Choroid plexus epithelial cell (primary cell): ENCODE measurements at places on chromosomes 2 and 18.

- DNase-seq = peak; percentile 48
Observed at GRCh38 chr2:145038041-145038525, 518.2 kb upstream of the ZEB2 start.

GRCh38 chr18:1267021-1267420 lies 362.4 kb downstream of the ADCYAP1 start:
- DNase-seq = no peak

DNA sequence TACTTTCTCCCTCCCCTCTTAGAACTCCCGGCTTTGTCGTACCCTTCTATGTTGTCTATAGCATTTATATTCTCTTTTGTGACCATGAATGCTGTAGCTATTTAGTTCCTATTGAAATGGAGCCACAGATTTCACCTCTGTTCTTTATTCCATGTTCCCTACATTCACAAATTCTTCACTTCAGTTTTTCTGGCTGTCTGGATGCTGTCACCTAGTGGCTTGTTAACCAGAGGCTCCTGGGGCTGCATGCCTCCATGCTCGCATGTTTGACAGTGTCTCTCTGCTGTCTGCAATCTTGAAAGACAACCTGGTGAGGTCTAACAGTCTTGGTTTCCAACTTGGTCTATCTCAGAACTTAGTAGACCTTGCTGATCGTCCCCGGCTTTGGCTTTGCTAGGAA lies 48.2 kb downstream of the CFAP221 start:
- DNase-seq = no peak

DNA sequence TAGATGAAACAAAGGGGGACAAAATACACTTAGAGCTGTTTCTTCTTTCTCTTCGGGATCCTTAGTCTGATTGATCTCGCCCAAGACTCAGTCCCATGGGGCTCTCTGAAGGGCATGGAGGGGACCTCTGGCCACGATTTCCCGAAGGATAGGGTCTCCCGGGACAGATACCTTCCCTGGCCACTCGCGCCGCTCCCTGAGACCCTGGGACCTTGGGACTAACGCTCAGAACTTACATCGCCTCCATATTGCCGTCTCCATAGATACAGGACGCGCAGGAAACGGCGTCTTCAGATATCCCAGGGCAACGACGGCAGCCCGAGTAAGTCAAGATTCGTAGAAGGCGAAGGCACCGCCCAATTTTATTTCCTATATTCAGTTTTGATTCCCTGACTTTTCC lies at the start of gene CFAP65:
TSS of gene CFAP65 (minus strand) at position 265 of the 400 bp plus-strand sequence. CDS start 2,468 bp downstream, outside the sequence.
- peak; percentile 71 for DNase-seq

GRCh38 chr2:167510071-167510759 lies 621.9 kb downstream of the XIRP2 start:
- peak; percentile 13 for DNase-seq

DNA sequence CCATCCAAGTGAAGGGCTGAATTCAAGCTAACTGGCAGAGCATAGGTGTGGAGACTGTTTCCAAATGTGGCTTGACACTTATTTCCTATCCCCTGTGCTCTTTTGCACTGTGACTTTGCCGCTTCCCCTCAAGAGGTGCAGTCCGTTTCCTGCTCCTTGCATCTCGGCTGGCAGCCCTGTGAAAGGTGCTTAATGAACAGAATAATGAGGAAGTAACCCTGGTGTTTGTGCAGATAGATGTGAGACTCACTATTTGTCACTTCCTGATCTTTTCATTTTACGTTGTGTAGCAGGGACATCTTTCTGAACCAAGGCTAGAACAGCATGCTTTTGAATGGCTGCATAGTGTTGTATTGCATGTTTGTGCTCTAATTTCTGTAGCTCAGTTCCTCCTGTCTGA lies 60.8 kb downstream of the CEP192 start:
- DNase-seq = no peak

- no peak for DNase-seq
Observed at GRCh38 chr2:211453311-211453887, 897.0 kb downstream of the CPS1 start.

- DNase-seq = no peak
Observed at GRCh38 chr2:107615039-107615438, 211.7 kb upstream of the RGPD4 start.

GRCh38 chr2:176891105-176891504 lies 321.5 kb upstream of the HNRNPA3 start:
- DNase-seq = no peak

DNA sequence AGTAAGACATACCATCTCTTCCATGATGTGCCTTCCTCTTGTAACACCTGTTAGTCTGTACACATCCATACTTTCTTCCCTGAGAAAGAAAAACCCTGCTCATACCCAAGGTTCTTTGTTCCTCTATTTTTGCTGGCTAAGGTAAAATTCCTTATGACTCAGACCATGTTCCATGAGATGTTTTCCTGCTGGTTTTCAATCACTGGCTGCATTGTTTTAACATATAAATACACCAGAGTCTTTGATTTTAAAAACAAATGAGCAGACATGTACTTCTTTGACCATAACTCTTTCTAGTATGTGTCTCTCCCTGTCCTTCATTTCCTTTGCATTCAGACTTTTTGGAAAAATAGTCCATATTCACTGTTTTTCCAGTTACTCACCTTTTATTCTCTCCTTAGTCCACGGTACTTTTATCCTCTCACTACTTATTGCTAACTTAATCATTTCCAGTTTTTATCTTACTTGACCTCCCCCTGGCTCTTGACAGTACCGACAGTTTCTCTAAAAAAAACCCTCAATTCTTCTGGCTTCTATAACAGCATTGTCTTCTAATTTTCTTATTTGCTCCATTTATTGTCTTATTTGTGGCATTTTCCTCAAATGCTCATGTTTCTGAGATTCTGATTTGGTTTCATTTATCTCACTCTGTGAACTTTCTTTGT lies 4.3 kb downstream of the VAPA start:
- peak; percentile 51 for DNase-seq

DNA sequence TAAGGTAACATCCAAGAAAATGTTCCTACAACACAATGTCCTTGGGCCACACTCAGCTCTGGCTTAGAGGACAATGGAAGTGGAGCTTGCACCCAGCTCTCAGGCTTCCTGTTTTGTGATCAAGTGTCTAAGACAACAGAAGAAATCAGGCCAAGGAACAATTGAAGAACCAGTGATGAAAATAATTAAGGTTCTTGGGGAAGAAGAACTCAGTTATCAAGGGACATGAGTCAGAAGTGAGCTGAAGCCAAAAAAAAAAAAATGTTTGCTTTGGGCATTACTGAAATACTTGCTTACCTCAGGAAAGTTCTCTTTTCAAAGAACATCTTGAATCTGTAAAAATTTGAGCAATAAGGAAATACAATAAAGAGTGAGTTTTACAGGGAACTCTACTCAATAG lies 299.0 kb downstream of the FBXO15 start:
- DNase-seq = peak; percentile 88

- peak; percentile 45 for DNase-seq
Observed at GRCh38 chr2:10497797-10498251, 49.7 kb upstream of the ODC1 start.

GRCh38 chr2:203761121-203761520 lies 54.7 kb downstream of the CD28 start:
- DNase-seq = no peak

DNA sequence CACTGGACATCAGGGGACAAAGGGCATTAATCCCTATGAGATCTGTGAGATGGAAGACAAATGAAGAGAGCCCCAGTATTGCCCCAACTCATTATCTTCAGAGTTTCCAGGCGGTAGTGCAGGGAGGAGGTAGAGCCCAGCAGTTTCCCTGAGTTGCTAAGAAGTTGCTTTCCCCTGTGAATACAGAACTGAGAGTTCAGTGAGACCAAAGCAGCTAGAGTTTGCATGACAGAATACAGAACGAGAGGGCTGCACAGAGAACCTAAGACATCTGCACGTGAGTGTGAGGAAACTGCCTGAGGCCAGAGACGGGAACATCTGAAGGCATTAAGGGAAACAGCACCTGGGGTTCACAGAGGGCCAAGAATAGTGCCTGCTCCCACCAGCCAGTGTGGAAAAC lies 18.1 kb upstream of the PGAP1 start:
- DNase-seq = peak; percentile 12

DNA sequence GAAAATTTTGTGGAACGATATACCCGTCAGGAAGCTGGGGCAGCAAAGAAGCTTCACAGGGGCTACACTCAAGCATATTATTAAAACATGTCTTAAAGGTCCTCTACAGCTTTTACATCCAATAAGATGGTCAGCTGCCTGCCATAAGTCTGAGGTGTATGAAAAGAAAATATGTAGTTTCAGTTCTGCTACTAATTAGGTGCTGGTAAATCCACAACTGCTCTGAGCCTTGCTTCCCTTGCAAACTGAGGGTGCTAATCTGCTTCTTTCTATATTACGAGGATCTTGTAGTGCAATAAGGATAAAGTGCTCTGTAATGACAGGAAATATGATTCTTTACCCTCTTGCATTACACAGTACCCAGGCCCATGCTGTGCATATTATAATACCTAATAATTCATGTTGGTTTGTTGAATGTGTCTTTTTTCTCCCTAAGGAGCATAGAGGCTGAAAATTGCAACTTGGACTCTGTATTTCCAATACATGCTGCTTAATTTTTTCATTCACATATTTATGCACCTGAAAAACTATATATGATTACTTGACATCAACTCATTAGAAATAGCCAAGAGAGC lies 14.5 kb upstream of the SLC8A1 start:
- no peak for DNase-seq

DNA sequence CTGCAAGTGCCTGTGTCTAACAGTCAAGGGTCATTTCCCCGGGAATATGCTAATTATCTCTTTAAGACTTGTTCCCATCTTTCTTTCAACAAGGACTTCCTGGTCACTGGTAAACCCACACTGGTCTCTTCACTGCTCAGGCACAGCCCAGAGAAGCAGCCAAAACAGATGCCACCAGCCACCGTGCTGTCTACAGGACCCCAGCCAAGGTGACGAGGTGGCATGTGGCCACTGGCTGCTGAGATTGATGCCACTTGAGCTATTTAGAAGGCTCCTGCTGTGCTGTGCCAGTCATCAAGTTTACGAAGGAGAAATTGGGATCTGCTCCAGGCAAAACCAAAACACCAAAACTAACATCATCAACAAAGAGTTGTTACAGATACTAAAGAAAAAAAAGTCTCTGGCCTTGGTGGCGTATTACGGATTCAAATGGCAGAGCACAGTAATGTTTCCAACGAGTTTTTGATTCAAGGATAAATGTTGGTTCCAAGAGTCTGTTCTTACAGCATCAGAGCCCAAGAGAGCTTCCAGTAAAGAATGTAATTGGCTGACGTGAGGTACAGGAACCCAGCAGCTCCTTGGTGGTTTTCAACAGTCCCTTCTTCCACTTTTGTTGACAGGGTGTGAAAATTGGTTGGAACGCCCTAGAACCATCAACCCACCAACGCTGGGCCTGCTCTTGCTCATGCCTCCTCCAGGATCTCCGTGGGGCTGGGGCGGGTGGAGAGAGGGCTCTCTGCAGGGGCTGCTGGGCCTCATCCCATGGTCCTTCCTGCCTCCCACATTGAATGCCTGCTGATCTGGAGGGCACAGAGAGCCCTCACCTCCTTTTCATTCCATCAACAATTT lies 63.7 kb upstream of the ZCCHC2 start:
- DNase-seq = no peak

- no peak for DNase-seq
Observed at GRCh38 chr2:23385748-23386338, 864 bp downstream of the KLHL29 start.

DNA sequence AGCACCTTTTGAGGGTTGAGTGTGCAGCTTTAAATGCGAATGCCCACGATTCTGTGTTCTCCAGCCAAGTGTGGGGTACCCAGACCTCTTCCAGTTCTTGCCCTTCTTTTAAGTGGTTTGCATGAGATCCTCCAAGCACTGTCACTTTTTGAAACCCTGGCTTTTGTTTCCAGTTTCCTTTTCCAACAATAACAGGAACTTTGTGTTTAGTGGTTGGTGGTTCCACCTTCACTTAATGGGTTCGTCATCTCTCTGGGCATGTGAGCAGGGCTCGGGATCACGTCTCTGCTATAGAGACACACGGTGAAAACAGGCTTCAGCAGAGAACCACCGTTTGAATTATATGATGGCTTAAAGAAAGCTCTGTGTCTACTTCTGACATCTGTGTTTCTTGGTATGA lies 197.6 kb downstream of the LDLRAD4 start:
- no peak for DNase-seq

GRCh38 chr2:205245652-205246051 lies 436.6 kb upstream of the NRP2 start:
- DNase-seq = peak; percentile 11

- DNase-seq = no peak
Observed at GRCh38 chr18:63315131-63315662, 4.4 kb downstream of the BCL2 start.

DNA sequence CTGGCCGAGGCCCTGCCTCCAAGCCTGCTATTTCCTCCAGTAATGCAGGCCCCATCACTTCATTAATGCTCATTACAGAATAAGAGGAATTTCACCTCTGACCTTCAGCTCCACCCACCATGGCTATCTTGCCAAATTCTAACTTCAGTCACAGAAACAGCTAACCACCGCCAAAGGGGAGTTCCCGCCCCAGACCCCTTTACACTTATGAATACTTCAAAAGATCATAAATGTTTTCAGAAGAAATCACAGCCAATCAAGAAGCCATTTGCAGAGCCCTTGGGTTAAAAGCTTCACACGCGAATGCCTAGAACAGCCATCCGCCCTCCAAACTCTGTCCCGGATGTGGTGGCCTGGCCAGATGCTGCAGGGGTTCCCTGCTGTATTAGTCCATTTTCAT lies 73.8 kb upstream of the TWIST2 start:
- no peak for DNase-seq

DNA sequence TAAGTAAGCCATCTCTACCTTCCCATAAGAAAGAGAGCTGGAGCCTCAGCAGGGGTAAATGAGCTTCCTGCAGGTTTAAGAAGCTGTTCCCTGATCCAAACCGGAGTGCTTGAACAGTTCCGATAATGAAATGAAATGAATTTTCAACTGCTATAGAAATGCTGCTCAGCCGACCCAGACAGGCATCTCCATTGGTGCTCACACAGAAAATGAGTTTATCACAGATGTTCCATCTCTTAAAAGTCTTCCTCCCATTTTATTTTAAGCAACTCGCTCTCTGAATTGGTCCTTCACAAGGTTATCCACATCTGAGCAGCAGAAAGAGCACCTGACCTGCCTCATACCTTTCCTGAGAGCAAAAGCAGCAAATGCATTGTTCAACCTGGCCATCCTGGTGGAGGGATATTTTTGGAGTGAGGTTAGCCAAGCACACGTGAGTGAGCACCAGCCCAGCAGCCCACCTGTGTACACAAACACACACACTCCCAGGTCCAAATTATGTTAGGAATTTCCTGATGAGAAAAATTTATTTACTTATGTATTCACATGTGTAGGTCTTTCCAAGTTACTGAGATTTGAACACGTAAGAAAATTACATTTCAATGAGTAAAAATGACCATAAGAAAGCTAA lies 42.2 kb upstream of the CCDC68 start:
- peak; percentile 11 for DNase-seq

- no peak for DNase-seq
Observed at GRCh38 chr2:44148999-44149398, 19.7 kb upstream of the PPM1B start.

DNA sequence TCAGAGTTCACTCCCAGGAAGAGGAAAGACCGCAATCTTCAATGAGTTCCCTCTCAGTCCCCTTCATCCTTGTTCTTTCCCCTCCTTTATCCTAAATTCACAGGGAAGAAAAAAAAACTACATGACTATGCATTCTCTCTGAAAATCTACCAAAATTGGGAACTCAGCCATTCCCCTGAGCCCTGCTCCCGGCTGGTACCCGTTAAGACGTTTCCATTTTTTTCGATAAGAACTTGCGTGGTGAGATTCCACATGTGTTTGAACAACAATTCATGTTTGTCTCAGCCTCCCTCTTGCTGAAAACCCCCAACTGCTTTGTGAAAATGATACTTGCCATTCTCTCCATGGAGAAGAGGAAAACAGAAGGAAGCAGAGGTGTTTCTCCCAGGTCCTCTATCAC lies 318.7 kb upstream of the ID2 start:
- DNase-seq = no peak
